ENCODE measurements at places on chromosomes 12 and 14. TPM values are rescaled to one million over a fixed set of nuclear protein-coding genes. Genes with fewer than 3 reads are reported as not detected.

GRCh38 chr14:73744175-73744867 lies 30.1 kb upstream of the PNMA1 start:
- DNase-seq = no peak

DNA sequence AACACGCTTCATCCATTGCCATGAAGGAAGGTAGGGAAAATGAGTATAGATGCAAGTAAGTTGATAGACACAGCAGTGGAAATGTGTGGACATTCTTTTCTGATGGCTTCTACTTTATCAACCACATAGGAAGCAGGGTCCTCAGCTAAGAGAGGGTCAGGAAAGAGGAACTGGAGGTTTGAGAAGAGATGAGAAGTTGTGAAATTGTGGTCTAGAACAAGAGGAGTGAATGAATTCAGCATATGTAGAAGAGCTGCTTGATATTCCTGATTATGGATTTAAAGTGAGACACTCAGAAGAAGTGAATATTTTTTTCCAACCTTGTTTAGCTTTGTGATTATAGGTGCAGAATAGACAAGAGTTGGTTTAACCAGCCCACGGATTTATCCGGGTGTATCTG lies 128.5 kb downstream of the SLC15A5 start:
- DNase-seq = no peak

- peak; percentile 53 for DNase-seq
Measured at GRCh38 chr12:119613319-119613936, 19.9 kb downstream of the TMEM233 start.

GRCh38 chr12:117052386-117053049 lies 46.7 kb downstream of the TESC start:
- DNase-seq = no peak

- DNase-seq = peak; percentile 60
Measured at GRCh38 chr12:49622501-49623141, 740 bp upstream of the PRPF40B start.

GRCh38 chr14:33432407-33433023 lies 493.8 kb downstream of the NPAS3 start:
- peak; percentile 1 for DNase-seq

The NOXRED1 gene
- 0.18 TPM for polyA plus RNA-seq

DNA sequence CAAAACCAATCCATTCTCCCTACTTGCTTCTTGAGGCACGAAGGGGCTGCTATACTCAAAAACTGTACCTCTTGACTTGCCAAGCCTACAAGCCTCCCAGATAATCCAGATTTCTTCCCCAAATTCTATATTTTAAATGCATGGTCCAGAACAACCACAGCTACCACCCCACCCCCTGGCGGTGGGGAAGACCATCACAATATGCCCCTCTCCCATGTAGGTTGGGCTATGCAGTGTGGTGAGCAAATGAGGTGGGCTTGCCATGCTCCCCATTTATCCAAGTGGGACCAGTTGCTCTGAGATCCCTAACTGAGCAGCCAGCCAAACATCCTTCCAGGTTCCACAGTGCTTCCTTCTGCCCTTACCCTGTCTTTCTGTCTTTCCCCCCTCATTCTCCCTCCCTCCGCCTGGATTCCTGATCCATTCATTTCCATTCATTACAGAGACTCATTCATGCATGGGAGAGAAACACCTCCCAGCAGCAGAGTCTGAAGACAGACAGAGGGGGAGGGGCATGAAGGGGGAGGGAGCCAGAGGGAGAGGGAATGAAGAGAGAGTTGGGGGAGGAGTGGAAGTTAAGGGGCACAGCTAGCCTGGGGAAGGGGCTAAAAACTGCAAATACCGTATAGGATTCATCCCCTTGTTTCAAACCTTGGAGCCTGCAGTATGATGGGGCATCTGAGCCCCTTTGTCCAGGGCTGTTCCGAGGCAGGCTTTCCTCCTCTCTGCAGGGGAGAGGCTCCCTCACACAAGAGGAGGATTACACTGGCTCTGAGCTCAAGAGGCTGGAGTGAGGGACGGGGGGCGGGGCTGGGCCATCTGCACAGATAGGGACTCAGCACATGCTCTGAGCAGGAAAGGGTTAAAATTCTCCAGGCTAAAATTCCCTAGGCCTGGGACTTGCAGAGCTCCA lies 4.4 kb downstream of the ZNF219 start:
- no peak for DNase-seq

DNA sequence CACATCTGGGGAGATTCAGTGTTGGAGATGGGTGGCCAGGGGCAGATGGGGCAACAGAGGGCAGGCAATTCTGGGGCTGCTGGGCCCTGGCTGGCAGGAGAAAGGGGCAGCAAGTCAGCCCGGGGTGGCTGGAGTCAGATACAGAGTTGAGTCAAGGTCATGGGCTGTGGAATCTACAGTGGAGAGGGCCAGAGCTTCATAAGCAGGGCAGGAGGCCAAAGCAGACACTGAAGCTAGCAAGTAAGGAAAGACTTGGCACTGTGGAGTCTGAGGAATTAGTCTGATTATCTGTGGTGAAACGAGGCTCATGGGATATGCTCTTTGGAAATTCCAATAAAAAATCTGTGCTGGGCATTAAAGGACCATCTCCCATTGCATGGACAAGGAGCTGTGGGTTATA lies 95.5 kb downstream of the TMX1 start:
- DNase-seq = no peak

- no peak for DNase-seq
Measured at GRCh38 chr12:32102234-32102633, 4.4 kb upstream of the BICD1 start.

The TRPV4 gene
- 0.09 TPM for polyA plus RNA-seq

GRCh38 chr12:5556033-5556614 lies 124.2 kb downstream of the NTF3 start:
- peak; percentile 17 for DNase-seq

- DNase-seq = peak; percentile 80
Measured at GRCh38 chr12:114508529-114509129, 102.7 kb upstream of the TBX5 start.

The CLEC4D gene
- polyA plus RNA-seq = not detected
